ENCODE measurements at places on chromosomes 13 and 19. TPM values are rescaled to one million over a fixed set of nuclear protein-coding genes. Genes with fewer than 3 reads are reported as not detected.

DNA sequence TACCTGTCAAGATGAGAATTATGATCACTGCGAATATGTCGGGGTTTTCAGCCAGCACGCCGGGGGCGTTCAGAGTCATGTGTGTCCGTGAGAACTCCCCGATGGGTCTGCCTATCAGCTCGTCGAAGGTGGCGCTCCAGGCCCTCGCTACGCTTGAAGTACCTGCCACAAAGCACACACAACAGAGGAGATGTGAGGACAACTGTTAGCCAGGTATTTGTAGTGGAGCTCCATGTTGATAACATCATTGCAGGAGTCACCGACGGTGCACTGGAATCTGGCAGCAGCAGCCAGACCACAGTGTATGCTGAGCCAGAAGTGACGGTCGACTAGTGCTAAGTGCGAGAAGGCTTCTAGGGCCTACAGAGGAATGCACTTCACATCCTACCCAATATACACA is 62.7 kb downstream of the SLC7A1 start:
- no peak for DNase-seq

DNA sequence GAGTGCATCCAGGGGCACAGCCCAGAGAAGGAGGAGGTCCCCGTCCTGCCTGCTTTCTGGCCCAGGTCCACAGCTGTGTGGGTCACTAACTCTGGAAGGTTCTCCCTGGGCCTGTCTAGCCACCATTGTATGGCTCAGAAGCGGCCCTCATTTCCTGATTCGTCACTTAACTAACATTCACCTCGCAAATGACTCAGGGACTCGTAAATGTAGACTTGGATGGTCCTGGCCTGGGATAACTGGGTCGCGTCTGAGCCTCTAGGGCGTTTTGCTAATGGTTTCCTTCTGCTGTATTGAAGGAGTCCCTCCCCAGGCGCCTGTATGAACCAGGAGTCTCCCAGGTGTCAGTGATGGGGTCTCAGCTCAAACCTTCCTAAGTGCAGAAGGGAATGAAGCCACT is 162.8 kb downstream of the ZNF536 start:
- no peak for DNase-seq

CEACAM4 gene
- total RNA-seq = not detected

UHRF1 gene
- total RNA-seq = 66.6 TPM

DNA sequence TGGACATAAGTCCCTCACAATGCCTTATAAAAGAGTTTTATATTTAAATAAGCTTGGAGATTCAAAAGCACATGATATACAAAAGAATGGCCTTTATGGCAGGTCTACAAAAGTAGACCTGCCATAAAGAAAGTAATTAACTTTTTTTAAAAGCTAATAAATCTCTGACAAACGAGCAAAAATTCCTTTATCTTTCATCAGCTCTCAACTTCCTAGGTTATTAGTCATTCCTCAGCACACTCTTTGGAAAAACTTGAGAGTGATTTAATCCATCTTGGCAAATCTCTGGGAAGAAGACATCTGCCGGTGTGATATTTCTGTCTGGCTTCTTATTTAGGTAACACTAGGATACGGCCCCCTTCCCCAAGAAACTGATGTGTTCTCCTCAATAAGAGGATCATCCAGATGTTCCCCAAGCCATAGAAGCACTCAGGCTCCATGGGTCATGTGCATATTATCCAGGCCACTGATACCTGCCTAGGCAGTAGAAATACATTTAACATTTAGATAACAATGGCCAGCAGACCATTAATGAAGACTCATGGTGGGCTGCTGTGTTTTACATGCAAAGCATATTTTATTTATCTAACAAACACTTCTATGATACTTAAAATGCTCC is 372.7 kb downstream of the LIG4 start:
- no peak for DNase-seq

DNA sequence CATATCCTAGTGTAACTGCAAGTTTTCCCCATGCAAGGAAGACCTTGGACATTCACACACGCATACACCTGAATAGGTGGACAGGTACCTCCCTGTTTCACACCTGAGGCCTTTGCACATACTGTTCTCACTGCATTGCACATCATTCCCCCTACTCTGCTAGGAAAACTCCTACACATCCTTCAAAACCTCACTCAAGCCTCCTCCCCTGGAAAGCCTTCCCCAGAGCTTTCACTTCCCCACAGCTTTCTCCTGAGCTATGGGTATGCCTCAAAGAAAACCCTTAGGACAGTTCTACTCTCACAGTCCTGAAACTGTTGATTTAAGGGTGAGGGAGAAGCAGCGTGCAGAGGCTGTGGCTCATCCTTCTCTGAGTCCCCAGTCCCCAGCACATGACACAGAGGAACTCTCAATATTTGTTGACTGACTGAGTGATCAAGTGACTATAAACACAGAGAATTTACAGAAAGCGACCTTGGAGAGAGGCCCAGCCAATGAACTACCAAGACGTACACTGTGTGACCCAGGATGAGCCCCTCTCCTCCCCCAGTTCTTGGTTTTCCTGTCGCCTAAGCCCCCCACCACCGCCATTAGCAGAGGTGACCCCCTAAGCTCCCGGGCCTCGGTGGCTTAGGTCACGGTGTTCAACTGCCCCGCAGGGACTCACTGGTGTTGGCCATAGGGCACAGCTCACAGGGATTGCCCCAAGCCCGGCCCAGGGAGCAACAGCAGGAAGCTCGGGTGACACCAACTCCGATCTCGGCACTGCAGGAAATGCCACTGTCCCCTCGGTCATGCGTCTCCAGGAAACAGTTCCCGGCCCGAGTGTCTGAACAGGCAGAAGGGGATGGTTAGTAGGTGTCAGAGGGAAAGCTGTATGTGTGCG is 40.6 kb downstream of the FBN3 start:
- DNase-seq = no peak

DNA sequence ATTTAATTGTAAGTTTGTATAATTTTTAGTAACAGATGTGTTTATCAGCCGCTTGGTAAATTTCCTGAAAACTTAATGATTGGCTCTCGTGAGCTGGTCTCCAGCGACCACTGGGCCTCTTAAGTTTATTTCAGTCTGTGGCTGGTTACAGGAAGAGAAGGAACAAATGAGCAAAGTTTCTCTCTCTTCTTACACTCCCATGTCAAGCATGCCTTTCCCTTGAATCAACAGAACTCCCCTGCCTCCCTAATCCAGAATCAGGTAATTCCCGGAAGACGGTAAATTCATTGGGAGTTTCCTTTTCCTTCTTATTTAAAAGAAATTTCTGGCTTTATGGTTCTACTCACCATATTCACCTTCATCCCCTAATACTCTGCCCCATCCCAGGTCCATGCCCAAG is 52.5 kb upstream of the POMP start:
- no peak for DNase-seq

Data from H1 (cell line).